ENCODE measurements at places on chromosomes 1 and 21. TPM values are rescaled to one million over a fixed set of nuclear protein-coding genes. Genes with fewer than 3 reads are reported as not detected.

- no peak for DNase-seq
These were observed 153.3 kb upstream of the VAMP3 start for GRCh38 chr1:7617826-7618225.

DNA sequence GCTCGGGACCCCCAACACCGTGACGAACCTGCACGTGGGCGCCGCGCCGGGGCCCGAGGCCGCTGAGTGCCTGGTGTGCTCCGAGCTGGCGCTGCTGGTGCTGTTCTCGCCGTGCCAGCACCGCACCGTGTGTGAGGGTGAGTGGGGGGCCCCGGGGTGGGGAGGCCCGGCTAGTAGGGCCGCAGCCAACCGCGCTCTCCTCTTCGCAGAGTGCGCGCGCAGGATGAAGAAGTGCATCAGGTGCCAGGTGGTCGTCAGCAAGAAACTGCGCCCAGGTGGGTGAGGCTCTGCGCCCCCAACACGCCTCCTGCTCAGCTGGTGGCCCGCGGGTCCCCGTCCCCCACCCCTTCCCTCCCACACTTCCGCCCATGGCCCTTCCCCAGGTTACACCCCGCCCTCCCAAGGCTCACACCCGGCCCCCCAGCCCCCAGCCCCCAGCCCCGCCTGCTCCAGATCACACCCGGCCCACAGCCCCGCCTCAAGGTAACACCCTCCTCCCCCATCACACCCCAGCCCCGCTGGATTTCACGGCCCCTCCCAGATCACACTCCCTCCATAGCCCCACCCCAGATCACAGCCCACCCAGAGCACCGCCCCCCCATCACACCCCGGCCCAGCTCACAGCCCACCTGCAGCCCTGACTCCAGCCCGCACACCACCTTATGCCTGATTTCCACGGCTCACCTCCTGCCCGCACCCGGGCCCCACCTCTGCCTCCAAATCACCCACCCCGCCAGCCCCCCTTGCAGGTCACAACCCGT lies 2.4 kb upstream of the MMP23B start:
- no peak for DNase-seq

DNA sequence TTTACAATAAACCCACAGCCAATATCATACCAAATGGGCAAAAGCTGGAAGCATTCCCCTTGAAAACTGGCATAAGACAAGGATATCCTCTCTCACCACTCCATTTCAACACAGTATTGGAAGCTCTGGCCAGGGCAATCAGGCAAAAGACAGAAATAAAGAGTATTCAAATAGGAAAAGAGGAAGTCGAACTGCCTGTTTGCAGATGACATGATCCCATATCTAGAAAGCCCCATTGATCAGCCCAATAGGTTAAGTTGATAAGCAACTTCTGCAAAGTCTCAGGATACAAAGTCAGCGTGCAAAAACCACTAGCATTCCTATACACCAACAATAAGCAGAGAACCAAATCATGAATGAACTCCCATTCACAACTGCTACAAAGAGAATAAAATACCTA lies 235.5 kb downstream of the DPYD start:
- DNase-seq = no peak

DNA sequence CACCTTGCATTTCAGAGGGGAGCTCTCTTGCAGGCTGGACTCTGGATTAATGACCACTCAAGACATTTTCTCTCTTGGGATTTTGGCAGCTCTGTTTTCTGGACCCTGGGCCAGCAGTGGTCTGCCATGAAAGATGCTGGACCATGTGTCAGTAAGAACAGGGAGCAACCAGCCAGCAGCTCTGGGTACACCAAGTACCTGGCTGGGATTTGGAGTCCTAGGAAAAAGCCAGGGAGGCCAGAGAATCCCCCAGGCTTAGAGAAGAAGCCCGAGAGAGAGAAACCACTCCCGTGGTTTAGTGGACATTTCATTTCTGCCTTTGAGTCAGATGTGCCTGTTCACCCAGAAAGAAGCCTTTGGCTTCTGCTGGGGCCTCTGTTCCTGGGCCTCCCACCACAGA lies 2.5 kb downstream of the NFASC start:
- no peak for DNase-seq

- DNase-seq = no peak
These were observed 48.3 kb downstream of the ATG4C start for GRCh38 chr1:62832276-62832675.

GRCh38 chr1:115475901-115476300 lies 137.9 kb upstream of the NGF start:
- no peak for DNase-seq

- DNase-seq = no peak
These were observed 43.8 kb downstream of the SLC37A1 start for GRCh38 chr21:42557420-42557819.

Gene MIXL1
- 0.67 TPM for total RNA-seq

Gene C1orf94
- not detected for total RNA-seq

Gene KCNK1
- 6.3 TPM for total RNA-seq

All from kidney epithelial cell (primary cell).